ENCODE measurements at places on chromosomes 2 and 18.
A peak's percentile ranks its signal among the peaks of the same experiment; 100 is the strongest.

DNA sequence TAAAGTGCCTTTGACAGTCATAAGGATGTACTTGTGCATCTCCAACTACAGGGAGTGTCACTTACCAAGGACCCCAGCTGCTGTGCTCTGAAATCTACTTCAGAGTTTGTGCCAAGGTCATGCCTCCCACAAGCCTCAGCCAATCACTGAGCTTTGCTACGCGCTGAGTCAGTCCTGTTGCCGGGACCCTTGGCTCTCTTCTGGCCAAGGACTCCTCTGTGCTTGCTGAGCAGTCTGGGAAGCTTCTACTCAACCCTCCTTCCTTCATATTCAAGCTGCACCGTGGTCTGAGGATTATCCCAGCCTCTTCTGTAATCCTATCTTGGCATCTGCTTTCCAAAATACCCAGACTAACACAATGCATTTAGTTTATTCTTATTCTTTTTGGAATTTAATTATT, 398.9 kb upstream of the FANCL start:
- no peak for DNase-seq

DNA sequence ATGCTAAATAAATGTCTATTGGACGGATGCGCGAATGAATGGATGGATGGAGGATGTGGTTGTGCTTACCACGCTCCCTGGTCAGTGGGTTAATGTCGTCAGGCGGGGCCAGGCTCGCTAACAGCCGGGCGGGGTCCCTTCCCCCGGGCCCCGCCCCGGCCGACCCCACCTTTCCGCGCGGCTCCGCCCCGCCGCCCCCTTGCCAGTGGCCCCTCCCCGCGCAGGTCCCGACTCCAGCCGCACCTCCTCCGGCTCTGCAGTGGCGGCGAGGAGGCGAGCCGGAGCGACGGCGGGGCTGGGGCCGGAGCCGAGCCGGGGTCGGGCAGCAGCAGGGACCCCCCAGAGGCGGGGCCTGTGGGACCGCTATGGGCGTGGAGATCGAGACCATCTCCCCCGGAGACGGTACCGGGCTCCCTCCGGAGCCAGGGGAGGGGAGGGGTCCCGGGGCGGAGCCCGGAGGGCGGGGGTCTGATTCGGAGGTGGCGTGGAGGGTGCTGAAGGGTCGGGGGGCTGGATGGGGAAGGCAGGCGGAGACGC, at the start of gene FKBP1B:
FKBP1B (plus strand) TSS at position 257 of the 537 bp plus-strand sequence; CDS start at position 366, 109 bp downstream.
- DNase-seq = peak; percentile 46

- no peak for DNase-seq
Observed at GRCh38 chr2:102331311-102331980, 20.1 kb downstream of the IL1RL1 start.

DNA sequence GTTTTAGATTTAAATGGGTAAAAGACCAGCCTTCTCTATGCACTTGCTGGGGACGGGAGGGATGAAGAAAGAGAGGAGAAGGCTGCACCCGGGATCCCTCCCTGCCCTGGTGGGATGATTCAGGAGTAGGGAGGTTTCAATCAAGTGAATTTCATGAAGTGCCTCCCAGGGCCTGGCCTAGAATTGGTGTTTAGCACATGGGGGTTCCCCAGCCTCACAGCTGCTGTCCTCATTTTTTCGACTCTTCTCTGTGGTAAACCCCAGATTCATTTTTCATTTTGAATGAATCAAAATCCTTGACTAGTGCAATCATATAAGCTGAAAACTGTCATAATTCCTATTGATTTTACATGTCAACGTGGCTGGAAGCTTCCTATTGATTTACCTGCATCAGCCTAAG, 81.1 kb downstream of the LPIN1 start:
- no peak for DNase-seq
